Ureter (tissue), 1 donor: ENCODE measurements at places on chromosomes 12 and 14.

DNA sequence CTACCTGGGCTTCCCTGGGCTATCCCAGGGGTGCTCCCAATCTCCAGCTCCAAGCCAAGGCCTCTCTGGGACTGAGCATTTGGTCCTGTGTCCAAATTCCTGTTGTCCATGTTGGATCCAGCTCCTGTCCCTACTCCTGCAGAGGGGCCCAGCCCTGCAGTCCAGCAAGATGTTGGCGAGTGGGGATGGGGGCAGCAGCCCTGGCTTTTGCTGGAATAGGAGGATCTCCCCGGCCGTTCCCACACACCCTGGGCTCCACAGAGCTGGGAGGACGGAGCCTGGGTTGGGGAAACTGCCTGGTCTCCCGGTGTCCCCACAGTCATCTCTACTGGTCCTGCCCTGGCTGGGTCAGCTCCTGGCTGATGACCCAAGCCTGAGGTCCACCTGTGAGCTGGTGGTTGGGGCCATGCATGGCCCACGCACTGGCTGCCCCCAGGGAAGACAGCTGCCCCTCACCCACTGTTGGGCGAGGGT is 219.6 kb upstream of the C14orf180 start:
- DNase-seq: no peak

- no peak for DNase-seq
These were observed 375.1 kb downstream of the IPO8 start for GRCh38 chr12:30320561-30320960.

DNA sequence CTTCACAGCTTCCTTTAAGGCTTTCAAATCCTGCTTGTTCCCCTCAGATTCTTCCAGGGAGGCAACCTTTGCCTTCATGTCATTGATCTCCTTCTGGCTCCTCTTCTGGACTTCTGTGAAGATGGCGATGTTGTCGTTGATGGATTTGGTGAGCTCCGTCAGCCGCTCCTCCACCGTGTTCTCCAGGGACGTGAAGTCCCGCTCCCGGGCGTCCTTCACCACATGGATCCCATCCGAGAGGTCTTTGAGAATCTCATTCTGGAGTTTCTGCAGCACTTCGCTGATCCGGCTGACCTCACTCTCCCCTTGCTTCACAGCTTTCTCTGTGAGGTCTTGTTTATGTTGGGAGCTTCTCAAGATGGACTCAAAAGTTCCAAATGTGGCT is 7.9 kb downstream of the CKAP4 start:
- peak; percentile 34 for DNase-seq

GRCh38 chr12:64072916-64073575 is 149.1 kb downstream of the KICS2 start:
- DNase-seq: no peak

DNA sequence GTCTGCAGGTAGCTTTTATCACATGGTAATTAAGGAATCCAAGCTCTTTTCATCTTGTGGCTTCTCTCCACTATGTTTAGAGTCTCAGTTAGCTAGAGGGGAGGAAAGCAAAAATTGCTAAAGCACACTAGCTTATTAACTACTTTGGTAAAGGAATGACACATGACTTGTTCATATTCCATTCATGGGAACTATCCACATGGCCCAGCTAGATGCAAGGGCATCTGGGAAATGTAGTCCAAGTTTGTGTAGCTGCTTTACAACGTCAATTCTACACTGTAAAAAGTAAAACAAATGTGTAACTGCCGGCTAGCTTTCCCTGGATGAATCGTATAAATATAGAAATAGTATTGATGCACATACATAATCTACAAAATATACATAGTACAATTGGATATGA is 244.5 kb upstream of the LRFN5 start:
- no peak for DNase-seq
